Activated T-cell treated with anti-CD3 and anti-CD28 coated beads for 24 hours (primary cell): ENCODE measurements at places on chromosomes 3 and 15.

DNA sequence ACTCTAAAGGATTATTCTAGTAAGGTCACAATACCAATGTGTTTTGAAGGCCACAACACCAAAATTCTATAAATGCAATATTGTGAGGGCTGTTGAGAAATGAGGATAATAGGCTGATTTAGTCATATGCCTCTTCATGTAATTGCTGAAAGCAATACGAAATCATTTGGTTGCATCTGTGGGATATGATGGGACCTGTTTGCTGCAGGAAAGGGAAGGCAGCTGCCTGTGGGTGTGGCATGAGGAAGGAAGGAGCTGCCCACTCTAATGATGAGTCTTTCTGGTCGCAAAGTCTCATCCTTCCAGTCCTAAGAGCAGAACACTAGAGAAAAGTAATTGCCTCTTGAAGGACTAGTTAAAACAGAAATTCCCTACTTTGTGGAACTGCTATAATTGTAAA lies 245.3 kb upstream of the ZPLD1 start:
- no peak for DNase-seq

- DNase-seq, result no peak
Measured at GRCh38 chr15:65957451-65957850, 88.2 kb downstream of the RAB11A start.

GRCh38 chr15:80070840-80071239 lies 11.4 kb downstream of the ZFAND6 start:
- DNase-seq, result no peak

- DNase-seq, result no peak
Measured at GRCh38 chr15:65377976-65378366, at the start of gene IGDCC3. TSS of gene IGDCC3 (minus strand) at chr15:65378002. CDS start at chr15:65377788, 214 bp downstream.

DNA sequence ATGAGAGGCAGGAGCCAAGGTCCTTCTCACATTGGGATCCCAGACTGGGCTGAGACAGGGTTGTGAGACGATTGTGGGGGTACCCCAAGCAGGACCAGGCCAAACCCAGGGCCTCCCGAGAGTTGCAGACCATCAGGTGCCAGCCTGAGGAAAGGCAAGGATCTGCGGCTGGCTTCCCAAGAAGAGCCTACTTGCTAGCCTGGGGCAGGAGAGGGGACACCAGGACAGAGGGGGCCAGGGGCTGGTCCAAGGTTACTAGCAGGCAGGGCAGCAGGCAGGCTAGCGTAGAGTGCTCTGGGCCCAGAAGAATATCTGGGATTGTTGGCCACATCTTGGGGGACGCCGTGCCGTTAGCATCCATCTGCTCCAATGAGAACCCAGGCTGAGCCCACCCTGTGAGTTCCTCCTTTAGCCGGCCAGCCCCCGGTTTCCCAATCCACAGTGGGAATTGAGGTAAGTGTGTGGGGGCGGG lies 546 bp downstream of the CISH start:
- DNase-seq, result no peak

GRCh38 chr3:62372621-62373041 lies 719 bp downstream of the FEZF2 start:
- DNase-seq, result no peak

- DNase-seq, result no peak
Measured at GRCh38 chr3:39751286-39751685, 58.1 kb upstream of the MYRIP start.

DNA sequence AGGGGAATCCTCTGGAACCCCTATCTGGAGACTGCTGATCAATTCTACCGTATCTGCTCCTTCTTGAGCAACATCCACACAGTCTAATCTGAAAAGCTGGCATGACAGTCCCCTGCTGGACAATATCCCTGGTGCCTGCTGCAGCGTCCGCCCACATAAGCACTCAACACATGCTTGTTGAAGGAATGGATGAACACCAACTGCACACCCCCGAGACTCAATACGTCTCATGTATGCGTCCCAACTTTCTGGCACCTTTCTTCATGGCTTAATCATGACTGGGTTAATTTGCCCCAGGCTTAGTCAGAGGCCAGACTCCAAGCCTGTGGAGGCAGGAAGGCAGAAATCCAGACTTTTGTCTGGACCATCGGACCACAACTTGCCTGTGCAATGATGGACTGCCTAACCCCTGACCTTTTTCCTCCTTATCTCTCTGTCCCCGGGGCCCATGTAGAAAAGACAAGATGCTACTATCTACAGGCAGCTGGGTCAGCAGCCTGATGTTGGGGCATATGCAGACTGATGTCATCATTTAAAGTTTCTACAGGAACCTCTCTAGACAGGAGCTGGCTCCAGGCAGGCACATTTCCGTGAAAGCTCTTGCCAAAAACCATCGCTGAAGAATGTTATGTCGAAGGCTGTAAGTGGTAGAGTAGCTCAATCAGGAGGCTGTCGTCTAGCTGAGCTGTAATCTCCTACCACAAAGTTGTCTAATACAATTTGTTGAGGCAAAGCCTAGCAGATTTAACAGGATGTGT lies 114.1 kb upstream of the TPM1 start:
- no peak for DNase-seq

GRCh38 chr3:154552338-154552737 lies 122.3 kb upstream of the GPR149 start:
- DNase-seq, result no peak

GRCh38 chr15:57485869-57486268 lies 105.8 kb upstream of the MYZAP start:
- no peak for DNase-seq

- DNase-seq, result no peak
Measured at GRCh38 chr15:59642351-59642750, 15.0 kb downstream of the GTF2A2 start.

DNA sequence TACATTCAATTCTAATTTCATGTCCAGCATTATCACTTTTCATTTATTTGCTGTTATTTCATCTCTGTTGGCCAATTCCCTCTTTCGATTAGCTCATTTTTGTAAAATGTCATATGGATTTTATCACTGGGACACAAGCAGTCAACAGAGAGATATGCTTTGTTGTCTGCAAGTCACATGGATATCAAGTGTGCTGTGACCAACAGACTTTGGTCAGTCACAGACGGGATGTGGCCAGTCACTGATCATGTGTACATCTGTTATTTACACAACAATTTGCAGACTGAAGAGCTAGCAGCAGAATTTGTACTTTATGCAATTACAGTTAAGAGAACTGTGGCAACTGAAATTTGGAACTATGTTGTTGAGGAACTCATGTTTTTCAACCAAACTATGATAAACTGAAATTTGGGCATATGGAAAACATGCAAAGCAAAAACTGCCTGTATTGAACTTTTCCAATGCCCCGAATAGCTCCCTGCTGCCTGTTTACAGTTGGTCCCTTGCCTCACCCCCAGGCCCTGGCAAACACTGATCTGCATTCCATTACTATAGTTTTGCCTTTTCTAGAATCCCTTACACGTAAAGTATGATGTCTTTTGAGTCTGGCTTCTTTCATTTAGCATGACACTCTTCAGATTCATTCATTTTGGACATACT lies 104.4 kb downstream of the RPL22L1 start:
- no peak for DNase-seq

- DNase-seq, result no peak
Measured at GRCh38 chr3:28150465-28151206, 90.8 kb upstream of the CMC1 start.

- peak; percentile 8 for DNase-seq
Measured at GRCh38 chr3:108388136-108389132, 92.1 kb downstream of the HHLA2 start.

GRCh38 chr3:186454881-186455703 lies 89.1 kb downstream of the CRYGS start:
- no peak for DNase-seq

- no peak for DNase-seq
Measured at GRCh38 chr3:26623419-26624208, 1.0 kb downstream of the LRRC3B start.

- peak; percentile 49 for DNase-seq
Measured at GRCh38 chr15:60006203-60006862, 2.2 kb downstream of the FOXB1 start.

DNA sequence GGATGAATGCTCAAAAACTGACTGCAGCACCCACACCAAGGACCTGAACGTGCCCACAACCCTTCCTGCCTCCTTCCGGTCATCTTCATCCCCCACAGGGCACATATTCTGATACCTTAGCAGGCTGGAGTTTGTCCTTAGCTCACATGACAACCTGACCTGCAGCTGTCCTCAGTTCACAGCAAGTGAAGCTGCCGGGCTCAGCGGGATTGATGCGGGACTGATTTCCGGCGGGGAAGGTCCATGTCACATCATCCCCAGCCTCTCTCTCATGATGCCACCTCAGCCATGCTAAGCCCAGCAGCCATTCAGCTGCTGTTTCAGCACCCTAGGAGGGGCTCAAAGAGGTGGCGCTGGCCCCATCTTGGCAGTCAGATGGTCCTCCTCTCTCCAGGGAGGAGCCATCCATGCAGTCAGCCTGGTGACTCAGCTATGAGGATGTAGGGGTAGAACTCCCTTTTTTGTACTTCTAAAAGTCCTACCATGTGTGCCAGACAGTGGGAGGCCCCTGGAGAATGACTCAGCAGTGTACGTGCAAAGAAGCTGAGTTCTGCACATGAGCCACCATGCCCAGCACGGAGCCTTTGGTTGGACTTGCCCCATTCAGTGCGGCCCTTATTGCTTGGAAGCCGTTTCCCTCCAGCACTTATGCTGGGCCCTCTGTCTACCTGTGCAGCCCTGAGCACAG lies 9.5 kb downstream of the CA12 start:
- DNase-seq, result peak; percentile 9

- DNase-seq, result no peak
Measured at GRCh38 chr3:194740859-194741491, 55.3 kb downstream of the FAM43A start.

DNA sequence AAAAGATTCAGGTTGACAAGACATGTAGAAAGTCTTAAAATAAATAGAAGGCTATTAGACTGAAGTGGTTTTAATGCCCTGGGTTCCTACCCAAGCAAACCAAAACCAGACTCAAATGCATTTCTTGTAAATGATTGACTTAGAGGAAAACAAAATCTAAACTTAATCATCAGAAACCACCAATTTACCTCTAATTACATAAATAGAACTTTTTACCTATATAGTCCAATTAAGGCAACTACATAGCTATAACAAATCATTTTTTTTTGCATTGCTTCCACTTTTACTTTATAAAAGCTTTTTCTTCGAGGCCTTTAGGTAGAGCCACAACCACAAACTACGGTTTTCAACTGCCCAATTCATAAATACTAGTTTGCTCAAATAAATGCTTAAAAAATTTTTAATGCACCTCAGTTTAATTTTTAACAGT lies 231.3 kb upstream of the ARHGEF26 start:
- DNase-seq, result no peak

- no peak for DNase-seq
Measured at GRCh38 chr3:27360113-27361078, 8.8 kb downstream of the NEK10 start.

- no peak for DNase-seq
Measured at GRCh38 chr3:50430950-50431435, 71.7 kb upstream of the TMEM115 start.

DNA sequence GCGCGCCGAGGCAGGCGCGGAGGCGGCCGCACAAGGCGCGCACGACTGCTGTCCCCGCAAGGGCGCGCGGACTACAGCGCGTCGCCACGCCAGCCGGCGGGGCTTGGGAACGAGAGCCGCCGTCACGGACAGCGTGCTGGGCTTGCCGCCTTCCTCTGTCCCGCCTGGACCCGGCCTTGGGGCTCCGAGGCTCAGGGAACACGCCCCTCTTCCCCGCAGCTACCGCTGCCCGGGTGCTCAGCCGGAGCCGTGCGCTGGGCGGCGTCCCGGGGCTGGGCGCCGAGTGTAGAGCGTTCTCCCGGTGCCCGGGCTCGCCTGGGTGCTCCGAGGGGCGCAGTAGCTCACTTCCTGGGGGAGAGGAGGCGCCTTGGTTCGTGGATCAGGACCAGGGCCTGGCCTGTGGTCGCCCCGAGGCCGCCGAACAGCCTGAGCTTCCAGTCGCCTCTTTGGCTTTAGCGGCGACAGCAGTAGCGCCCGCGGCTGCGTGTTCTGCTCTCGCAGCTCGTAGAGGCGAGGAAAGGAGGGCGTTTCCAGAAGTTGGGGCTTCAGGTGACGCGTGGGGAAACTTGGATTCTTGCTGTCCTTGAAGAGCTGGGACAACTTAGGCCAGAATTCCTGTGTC lies 226.7 kb upstream of the C2CD4B start:
- peak; percentile 15 for DNase-seq

DNA sequence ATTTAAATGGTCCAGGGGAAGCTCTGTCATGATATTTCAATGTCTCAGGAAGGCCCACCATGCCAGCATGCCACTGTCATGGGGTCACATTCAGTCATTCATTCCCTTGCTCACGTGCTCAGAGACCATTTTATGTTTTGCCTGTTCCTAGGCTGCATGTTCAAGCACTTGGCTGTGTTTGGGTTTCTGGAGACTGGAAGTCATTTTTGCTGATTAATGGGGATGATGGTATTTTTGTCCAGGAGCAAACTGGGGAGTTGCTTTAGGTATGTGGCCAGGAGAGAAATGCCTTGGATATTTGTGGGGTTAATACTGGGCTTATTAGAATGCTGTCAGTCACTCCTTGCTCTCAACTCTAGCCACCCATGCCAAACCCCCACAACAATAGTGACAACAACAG lies 303.5 kb downstream of the PTPRG start:
- no peak for DNase-seq

DNA sequence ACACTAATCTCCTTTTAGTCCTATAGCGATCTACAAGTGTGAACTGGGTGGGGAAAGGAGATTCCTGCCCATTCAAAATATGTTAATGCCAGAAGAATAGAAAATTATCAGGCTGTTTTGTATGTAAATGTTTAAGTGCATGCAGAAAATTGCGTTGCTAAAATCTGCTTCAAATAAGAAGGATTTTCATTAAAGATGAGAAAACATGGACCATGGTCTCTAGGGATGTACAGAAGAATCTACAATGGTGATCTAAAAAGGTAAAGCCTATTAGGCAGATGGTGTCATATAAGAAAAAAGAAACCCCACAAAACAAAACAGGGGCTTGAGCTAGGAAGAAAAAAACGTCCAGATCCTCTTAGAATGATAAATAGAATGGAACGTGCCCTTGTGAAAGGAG lies 287.5 kb upstream of the ROBO1 start:
- DNase-seq, result no peak

GRCh38 chr3:189363590-189364255 lies 192.0 kb downstream of the TPRG1 start:
- no peak for DNase-seq

GRCh38 chr15:53710906-53711305 lies 48.6 kb downstream of the WDR72 start:
- no peak for DNase-seq

GRCh38 chr3:177579419-177579818 lies 382.1 kb upstream of the TBL1XR1 start:
- no peak for DNase-seq
